ENCODE measurements at places on chromosomes 3 and 15. TPM values are rescaled to one million over a fixed set of nuclear protein-coding genes. Genes with fewer than 3 reads are reported as not detected.

- H3K27ac ChIP-seq: no peak overlapping the region
- H3K4me3 ChIP-seq: no peak overlapping the region
- DNase-seq: no peak
- no peaks in the 10 kb centered on the region for H3K36me3 ChIP-seq
- peaks cover 44% of the 10 kb centered on the region for H3K4me1 ChIP-seq
Measured at GRCh38 chr15:75733761-75734651, 21.4 kb upstream of the CSPG4 start.

- H3K36me3 ChIP-seq: no peaks in the 10 kb centered on the region
- H3K27ac ChIP-seq: peak overlapping the region; percentile 78
- no peak overlapping the region for H3K4me3 ChIP-seq
- H3K4me1 ChIP-seq: peaks cover 63% of the 10 kb centered on the region
Measured at GRCh38 chr3:152307829-152308474, 39.2 kb downstream of the MBNL1 start.

GRCh38 chr3:156353563-156353962 is 201.4 kb downstream of the SSR3 start:
- no peaks in the 10 kb centered on the region for H3K27me3 ChIP-seq
- H3K36me3 ChIP-seq: no peaks in the 10 kb centered on the region
- no peak overlapping the region for H3K27ac ChIP-seq
- H3K4me3 ChIP-seq: no peak overlapping the region
- H3K4me1 ChIP-seq: peaks cover 40% of the 10 kb centered on the region
- no peak for DNase-seq

The MYO5C gene
- total RNA-seq: 22.5 TPM

The LPP gene
- total RNA-seq: 49.2 TPM
